COLO829 (cell line): ENCODE measurements at places on chromosomes 7 and 10.

DNA sequence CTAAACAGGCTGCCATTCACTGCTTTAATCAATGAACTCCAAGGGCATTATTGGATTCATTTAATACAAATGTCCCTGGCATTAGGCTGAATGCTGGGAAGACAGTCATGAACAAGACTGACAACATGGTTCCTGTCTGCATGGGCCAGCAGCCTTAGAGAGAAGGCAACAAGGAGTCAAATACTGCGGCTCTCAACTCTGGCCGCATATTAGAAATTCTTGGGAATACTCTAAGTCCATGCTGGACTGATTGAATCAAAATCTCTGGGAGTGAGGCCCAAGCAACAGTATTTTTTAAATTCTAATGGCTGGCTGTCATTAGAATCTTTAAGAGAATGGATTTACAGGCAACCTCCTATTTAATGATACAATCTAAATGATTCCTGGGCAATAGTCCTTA lies 34.1 kb downstream of the FGFBP3 start:
- DNase-seq: no peak

- no peak for DNase-seq
Observed at GRCh38 chr10:79050896-79051555, 17.7 kb upstream of the ZMIZ1 start.

GRCh38 chr10:30190577-30191552 lies 131.5 kb upstream of the JCAD start:
- no peak for DNase-seq

DNA sequence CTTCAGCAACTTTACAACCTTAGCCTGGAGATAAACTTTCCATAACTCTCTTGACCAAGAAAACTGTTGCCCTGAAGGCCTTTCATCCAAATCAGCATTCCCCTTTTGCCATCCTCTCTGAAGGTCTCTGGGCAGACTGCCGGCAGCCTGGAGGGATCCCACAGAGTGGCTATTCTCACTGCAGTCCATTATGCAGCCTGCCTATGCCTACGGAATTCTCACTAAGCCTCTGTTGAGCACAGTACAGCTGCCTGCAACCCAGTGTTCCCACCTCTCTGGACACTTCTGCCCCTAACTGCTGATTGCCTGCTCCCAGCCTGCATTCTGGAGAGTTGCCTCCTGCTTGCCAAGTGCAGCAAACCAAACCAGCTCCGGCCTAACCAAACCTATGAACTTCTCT lies 548.9 kb upstream of the STEAP1 start:
- DNase-seq: no peak

- DNase-seq: no peak
Observed at GRCh38 chr7:27164045-27164366, 1.3 kb downstream of the HOXA9 start.
